Stimulated activated CD4-positive, alpha-beta T cell treated with anti-CD3 and anti-CD28 coated beads, Interleukin-15, amount 100 ng/mL, for 48 hours (primary cell): ENCODE measurements at places on chromosomes 3 and 15.

DNA sequence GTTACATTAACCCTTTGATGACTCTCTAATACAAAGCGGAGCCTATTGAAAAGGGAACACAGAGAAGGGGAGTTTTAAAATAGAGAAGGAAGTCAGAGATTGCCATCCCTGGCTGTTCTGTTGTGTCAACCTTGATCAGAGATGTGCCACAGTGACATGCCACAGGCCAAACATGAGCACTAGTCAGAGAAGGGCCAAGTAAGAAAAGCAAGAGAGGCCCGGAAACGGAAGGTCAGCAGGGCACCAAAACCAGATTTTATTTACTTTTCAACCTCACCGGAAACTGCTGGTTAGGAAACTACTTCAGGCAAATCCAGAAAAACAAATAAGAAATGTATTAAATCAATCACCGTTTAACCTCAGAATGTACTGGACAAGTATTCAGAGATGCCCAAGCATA, 171.8 kb downstream of the ALCAM start:
- DNase-seq: no peak

DNA sequence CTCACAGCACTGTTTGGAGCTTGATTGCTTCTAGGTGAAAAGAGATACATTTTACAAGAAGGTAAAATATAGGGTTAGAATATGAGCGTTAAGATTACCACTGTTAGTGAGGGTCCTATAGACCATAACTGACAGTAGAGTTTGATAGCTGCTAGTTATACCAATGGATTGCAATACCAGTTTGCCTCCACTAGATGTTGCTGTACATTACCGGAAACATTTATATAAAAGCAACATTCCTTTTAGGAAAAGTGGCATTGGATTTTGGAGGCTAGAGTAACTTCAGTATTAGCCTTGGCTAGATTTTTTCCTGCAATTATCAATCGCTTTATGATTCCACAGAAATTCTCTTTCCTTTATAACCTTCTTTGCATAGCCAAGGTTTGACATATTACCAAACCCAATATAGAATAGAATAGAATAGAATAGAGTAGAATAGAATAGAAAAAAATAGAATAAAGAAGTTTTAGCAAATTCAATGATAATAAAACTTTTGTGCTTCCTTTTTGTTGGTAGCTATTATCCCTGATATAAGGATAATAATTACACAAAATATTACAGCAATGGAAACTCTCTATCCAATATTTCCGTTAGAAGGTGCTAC, 1093.6 kb upstream of the ALCAM start:
- DNase-seq: no peak

- no peak for DNase-seq
Observed at GRCh38 chr3:33898901-33899300, 100.5 kb downstream of the PDCD6IP start.

DNA sequence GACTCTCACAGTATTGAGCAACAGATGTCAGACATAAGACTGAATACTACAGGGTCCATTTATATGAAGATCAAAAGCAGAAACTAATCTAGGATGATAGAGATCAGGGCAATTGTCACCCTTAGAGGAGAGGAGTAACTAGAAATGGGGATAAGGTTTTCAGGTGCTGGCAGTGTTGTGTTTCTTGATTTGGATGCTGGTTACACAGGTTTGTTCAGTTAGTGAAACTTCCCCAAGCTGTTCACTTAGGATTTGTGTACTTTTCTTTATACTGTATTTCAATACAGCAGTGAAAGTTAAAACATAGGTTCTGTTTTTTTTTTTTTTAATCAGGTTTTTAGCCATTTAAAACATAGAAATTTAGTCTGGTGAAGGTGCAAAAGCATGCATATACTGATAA, 39.1 kb upstream of the CMTM7 start:
- no peak for DNase-seq

GRCh38 chr3:120090422-120090821, 3.8 kb downstream of the GSK3B start:
- DNase-seq: no peak

DNA sequence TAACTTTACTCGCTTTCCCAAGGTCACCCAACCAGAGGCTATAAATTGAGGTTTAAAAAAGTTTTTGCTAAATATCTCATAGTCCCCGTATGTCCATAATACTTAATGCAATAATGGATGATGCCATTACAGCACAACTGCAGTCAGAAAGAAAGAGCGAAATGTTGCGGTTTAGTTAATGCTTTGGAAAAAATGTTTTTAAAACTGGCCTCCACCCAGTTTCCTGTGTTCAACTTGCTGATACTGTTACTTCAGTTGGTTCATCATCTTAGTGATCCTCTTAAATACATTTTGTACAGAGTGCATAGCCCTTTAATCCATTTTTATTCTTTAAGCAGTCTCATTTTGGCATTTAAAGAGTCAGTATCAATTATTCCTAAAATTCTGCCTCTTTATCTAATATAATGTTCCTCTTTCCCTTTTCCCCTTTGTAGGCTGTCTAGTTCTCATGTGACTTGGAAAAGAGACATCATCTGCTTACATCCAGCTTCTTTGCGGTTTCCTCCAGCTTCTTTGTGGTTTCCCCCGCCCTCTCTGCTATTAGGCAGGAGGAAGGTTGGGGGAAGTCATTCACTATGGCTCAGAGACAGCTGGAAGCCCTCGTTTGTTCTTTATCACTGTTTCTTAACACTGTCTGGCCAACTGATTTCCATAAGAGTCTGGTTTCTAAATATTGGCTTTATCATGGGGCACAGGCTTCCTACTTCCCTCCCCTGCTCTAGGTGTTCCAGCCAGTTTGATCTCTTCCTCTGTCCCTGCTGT, 154.3 kb downstream of the GOLIM4 start:
- no peak for DNase-seq

GRCh38 chr3:195701042-195701915, 19.5 kb upstream of the MUC20 start:
- no peak for DNase-seq

- no peak for DNase-seq
Observed at GRCh38 chr15:53918180-53919079, 59.8 kb upstream of the UNC13C start.

- DNase-seq: no peak
Observed at GRCh38 chr3:161568671-161569070, 72.1 kb downstream of the OTOL1 start.

DNA sequence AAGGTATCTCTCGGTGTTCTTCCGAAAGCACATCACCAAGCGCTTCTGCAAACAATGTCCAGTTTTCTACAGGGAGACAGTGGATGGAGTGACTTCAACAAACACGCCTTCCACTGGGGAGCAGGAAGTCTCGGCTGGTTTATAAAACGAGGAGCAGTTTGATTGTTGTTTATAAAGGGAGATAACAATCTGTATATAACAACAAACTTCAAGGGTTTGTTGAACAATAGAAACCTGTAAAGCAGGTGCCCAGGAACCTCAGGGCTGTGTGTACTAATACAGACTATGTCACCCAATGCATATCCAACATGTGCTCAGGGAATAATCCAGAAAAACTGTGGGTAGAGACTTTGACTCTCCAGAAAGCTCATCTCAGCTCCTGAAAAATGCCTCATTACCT, 4.6 kb downstream of the CCR2 start:
- no peak for DNase-seq

- DNase-seq: no peak
Observed at GRCh38 chr3:138089091-138089490, 26.3 kb downstream of the DZIP1L start.

GRCh38 chr15:28085489-28086174, 13.5 kb downstream of the OCA2 start:
- no peak for DNase-seq

GRCh38 chr3:106305127-106305526, 436.3 kb upstream of the CBLB start:
- DNase-seq: no peak

DNA sequence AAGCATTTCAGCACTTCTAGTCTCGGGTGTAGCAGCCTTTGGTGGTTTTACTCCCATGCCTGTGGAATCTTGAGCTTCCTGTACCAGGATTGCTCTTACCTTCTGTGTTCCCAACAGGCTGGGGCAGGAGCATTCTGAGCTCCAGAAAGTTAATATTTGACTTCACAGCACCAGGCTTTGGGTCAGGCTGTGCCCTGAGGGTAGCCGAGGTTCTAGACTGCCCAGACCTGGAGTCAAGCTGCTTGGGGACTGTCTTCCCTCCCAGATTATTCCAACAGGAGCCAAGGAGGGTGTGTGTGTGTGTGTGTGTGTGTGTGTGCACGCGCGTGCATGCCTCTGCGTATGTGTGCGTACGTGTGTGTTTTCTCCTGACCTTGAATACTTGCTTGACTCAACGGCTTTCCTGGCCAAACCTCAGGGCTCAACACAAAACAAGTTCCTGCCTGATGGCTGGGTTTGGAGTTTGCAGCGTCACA, 94.8 kb downstream of the FLNB start:
- DNase-seq: no peak

- no peak for DNase-seq
Observed at GRCh38 chr3:36677331-36678007, 86.9 kb downstream of the DCLK3 start.

DNA sequence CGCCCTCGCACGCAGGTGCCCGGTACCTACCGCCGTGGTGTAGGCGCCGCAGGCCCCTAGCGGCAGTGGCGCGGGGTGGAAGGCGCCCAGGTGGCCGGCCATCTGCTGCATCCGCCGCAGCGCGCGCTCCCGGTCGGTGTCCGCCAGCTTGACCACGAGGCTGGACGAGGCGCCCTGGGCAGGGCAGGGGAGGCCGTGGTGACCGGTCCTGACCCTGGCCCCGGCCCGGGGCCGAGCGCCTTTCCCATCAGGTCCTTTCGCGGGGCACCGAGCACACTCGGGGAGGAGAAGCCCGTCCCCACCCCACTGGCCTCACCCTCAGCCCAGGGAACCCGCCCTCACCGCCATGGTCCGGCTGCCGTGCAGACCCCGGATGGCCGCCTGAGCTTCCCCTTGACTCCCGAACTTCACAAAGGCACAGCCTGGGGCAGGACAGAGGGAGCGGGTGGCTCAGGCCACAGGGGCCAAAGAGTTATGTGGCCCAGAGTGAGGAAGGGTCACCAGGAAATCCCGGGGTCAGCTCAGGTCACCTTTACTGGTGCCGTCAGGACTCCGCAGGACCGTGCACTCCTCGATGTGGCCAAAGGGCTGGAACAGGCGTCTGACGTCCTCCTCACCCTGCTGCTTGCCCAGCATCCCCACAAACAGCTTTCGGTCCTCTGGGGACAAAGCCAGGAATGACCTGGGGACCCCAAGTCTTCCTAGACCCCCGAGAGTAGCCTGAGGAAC, 17.4 kb upstream of the PARP6 start:
- no peak for DNase-seq

DNA sequence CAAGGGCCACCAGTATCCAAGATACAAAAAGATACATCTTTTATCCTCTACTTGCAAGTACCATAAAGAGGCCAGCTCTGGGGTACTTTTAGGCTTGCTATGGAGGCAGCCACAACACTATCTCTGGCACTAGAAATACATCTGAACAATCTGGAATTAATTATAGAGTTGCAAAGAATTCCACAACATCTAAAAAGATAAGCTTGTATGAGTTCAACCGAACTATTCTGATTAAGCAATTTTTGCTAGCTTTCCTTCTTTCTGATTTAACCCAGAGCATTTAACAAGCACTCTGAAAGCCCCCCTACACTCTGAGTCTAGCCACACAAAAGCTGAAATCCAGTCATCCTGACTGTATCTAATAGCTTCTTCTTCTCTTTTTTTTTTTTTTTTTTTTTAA, 95.4 kb downstream of the FRMD5 start:
- no peak for DNase-seq

DNA sequence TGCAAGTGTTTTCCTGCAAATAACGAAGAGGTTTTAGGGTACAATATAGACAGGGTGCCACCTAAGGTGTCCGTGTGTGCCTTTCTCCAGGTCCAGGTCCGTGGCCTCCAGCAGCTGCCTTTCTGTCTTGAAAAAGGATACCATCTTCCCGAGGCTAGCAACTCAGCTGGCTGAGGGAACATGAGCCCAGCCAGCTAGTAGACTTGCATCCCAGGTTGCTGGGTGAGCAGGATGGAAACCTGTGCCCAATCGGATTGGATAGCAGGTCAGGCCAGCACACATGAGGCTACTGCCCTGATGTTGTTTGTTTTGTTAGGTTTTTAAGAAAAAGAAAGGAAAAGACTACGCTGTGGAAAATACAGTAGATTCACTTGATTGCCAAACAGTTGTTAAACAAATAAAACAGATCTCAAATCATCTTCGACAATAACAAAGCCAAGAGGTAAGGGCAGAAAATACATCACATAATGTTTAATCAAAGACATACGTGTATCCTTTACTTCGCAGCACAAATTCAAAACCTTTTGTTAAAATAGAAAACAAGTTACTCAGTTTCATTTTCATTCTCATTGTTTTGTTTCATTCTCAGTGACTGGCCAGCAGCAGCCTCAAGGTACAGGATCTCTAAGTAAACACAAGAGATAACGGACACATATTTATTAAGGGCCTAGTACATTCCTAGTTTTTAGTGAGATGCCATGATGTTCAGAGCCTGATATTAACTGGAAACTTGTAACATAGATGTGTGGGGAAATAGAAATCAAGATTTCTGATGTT, 661.2 kb upstream of the NR2F2 start:
- no peak for DNase-seq

GRCh38 chr3:53524566-53524965, 30.2 kb downstream of the CACNA1D start:
- no peak for DNase-seq

DNA sequence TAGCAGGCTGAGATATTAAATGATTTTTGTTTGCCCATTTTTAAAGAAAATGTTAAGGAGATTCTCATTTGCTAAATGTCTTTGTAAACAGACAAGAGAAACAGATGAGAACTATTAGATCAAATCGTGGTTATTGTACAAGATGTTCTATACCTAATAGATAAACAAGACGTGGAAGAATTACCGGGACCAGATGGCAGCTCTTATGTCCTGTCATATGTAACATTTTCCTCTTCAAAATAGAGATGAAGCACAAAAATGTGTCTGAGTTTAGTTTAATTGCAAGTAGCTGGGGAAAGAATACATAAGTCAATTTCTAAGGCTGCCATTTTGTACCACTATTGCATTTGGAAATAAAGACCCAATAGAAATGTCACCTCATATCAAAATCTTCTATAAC, 553.7 kb downstream of the TUSC7 start:
- DNase-seq: no peak

DNA sequence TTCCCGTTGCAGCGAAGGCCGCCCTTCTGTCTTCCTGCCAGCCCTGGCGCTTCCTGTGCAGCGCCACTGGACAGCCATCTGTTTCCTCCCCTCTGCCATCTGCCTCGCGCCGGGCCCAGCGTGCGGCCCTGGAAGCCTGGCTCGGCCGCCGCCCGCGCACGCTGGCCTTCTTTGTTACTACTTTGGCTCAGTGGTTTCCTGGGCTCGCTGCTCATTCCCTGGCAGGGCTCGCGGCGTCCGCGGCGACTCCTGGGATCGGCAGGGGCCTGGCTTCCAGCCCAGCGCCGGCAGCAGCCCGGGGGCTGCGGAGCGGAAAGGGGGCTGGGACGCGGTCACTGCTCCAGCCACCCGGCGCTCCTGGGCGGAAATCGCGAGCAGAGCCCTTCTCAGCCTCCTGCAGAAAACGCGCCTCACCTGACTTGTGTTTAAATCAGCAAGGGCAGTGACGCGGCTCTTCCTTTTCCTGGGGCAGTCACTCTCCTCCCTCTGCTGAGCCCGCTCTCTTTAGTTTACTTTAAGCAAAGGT, 10.0 kb downstream of the CMTM7 start:
- DNase-seq: peak; percentile 47
